Ecto neural progenitor cell (in vitro differentiated cells): ENCODE measurements at places on chromosomes 2 and 18.
A peak's percentile ranks its signal among the peaks of the same experiment; 100 is the strongest.

- no peak for DNase-seq
Observed at GRCh38 chr2:219628986-219629901, 1.8 kb downstream of the SLC4A3 start.

DNA sequence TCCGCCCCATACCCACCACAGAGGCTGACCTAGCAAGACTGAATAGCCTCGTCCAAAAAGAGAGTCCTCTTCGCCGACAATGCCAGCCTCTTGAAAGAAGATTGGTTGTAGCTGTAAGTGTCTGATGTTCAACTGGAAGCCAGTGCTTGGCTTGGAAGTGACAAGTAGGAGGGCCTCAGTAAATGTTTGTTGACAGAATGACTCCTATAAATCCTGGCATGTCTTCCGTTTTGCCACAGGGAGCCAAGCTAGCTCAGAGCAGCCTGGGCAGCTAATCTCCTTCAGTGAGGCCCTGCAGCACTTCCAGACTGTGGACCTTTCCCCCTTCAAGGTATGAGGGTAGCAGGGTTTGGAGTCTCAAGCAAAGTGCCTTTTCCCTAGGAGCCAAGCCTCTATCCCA is 14.9 kb downstream of the ELMOD3 start:
- no peak for DNase-seq

- no peak for DNase-seq
Observed at GRCh38 chr2:150296770-150297546, 190.5 kb downstream of the RND3 start.

DNA sequence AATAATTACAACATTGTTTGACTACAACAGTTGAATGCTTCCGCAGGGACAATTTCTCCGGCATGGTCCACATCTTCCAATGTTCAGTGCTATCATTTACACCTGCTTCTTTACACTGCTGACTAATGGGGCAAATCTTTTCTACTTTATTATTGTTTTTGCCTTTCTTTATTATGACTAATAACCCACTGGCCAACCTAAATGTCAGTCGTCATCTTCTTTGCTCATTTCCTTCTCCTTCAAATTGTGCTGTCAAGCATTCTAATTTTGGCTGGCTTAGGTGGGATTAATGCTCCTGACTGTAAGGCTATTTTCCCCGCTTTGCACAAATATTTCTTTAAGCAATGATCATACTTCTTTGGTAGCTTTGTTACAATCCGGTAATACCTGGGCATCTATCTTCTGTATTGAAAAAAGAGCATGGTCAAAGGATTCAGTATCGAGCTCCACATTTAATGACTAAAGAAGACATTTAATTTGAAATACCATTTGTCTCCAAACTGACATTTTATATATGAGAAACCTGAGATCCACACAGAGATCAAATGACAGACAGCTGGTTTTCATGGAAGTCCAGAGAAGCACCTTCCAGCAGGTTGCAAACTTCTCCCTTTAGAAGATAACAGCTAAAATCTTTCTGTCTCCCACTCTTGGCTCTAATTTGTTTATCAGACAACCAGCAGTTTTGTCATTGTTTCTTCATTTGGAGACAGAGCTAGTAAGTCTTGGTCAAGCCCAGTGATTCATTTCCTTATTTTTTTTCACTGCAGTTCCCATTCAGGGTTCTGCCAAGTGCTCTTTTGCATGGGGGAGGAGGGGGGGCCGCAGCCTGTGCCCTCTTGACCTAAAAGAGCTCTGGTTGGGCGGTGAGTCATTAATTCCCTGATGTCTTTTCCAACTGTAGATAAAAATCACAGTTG is 132.9 kb downstream of the SOCS6 start:
- DNase-seq, result no peak

- no peak for DNase-seq
Observed at GRCh38 chr2:239105234-239105633, 257.3 kb downstream of the TWIST2 start.

- no peak for DNase-seq
Observed at GRCh38 chr2:192571636-192572035, 376.9 kb upstream of the TMEFF2 start.

DNA sequence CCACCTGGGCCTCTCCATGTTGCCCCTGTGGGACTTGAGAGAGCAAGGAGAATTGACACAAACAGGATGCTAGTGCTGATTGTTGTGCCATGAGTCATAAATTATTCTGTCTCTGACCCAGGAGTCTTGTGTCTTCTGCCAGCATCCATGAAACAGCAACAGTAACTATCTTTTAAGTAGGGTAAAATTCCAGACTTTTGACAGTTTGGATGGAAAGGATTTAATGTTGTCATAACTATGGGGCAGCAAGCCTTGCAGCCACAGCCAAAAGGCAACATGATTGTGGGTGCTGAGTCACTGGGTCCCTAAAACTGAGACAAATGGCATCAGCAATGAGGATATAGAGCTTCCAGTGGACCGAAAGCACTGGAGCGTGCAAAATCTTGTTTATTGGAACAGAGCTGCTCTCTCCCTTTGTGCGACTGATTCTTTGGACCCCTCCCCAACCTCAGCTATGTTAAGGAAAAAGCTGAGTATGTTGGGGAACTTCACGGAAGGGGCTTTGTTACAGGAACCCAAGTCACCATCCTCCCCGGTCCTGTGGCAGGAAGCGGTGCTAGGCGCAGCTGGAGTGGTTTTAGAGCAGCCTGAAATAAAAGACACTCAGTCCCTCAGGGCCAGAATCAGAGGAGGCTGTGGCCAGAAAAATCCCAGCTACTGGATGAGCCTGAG is 9.6 kb upstream of the ITPRIPL1 start:
- DNase-seq, result peak; percentile 55

GRCh38 chr18:55416791-55417190 is 171.2 kb downstream of the TCF4 start:
- no peak for DNase-seq

GRCh38 chr2:230000118-230000841 is 68.4 kb downstream of the SLC16A14 start:
- no peak for DNase-seq

DNA sequence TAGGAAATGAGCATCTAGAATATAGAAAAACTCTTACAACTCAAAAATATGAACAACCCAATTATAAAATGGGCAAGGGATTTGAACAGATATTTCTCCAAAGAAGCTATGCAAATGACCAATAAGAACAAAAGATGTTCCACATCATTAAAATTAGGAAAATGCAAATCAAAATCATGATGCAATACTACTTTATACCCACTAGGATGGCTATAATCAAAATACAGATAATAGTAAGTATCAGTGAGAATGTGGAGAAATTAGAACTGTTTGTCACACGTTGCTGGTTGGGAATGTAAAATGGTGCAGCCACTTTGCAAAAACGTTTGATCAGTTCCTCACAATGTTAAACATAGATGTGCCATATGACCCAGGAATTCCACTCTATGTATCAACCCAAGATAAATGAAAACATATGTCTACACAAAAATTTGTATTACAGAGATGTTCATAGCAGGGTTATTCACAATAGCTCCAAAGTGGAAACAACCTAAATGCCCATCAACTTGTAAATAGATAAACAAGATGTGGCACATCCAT is 558.4 kb downstream of the SLC4A3 start:
- no peak for DNase-seq

DNA sequence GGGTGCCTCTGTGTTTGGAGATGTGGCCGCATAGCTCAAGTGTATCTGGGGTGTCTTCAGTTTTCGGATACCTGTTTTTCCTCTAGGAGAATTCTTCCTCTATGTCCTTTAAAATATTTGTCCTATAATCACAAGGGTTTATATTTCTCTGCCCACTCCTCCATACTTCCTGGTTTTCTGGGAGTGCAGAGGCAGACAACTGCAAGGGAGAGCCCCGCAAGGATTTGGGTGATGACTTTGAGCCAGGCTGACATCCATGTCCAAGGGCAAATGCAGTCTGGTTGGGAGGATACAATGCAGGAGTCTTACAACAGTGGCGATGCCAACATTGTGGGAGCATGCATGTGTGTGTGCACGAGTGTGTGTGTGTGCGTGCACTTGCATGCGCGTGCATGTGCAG is 2.1 kb downstream of the IL1RL1 start:
- DNase-seq, result no peak
